ENCODE measurements at places on chromosomes 5 and 9. TPM values are rescaled to one million over a fixed set of nuclear protein-coding genes. Genes with fewer than 3 reads are reported as not detected.

The NRARP gene
- total RNA-seq, result 0.29 TPM

The ITGA2 gene
- 24.5 TPM for total RNA-seq

The FBP2 gene
- total RNA-seq, result not detected

The DPM2 gene
- 9.6 TPM for total RNA-seq

The ZNF618 gene
- total RNA-seq, result 10.4 TPM

The PCDHGA9 gene
- 8.0 TPM for total RNA-seq
